ENCODE measurements at places on chromosomes 4 and X. TPM values are rescaled to one million over a fixed set of nuclear protein-coding genes. Genes with fewer than 3 reads are reported as not detected.

ENPP6 gene
- total RNA-seq = not detected

DNA sequence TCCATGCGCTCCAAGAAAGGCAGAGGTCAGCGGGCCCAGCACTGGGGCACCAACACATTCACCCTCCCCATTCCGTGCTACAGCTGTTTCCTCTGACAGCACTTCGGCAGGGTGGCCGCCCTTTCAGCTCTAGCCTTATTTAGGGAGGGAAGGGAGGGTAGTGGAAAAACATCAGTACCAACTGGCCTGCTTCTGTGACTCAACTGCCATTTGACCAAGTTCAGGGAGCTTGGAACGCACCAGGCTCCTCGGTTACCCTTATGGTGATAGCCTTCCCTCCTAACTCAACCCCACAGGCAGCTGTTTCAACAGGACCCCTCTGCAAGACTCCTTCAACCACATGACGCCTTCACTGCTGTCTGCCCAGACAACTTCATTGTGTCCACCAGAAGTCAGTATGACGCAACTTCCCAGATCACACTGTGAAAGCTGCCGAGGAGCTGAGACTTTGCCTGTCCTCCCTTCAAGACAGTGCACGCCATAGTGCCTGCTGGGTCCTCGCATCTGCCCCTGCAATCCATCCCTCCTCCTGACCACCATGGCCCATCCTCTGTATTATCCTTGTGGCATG is 132.2 kb downstream of the AFAP1 start:
- no peak for DNase-seq

DNA sequence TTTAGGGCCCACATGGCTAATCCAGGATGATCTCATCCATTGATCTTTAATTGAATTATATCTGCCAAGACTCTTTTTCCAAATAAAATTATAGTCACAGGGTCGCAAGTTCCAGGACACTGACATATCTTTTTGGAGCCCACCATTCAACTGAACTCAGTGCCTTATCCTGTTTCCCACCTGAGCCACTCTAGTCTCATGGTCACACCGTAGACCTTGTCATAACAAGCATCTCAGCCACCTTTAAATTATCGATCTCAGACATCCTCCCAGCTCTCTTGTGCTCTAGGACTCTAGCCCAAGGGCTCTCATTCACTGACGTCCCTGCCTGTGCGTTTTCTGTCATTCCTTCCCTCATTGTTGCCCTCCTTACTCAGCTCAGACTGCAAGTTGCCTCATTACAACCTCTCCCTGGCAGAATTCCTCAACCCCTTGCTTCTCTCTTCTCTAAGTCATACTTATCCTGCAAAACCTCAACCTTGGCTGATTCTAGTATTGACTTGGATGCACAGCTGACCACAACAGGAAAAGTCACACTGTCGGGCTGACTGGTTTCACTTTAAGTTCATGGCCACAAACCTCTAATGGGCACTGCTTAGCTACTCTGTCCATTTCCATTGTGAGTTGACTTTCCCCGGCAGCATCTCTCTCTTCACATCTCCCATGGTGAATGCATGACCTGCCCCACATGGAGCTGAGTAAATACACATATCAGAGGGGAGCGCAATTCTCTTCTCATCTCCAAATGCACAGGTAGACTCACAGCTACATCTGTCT is 91.0 kb upstream of the TRIM2 start:
- peak; percentile 61 for DNase-seq

- no peak for DNase-seq
These were observed 1251.6 kb upstream of the AGA start for GRCh38 chr4:178693816-178694215.

DNA sequence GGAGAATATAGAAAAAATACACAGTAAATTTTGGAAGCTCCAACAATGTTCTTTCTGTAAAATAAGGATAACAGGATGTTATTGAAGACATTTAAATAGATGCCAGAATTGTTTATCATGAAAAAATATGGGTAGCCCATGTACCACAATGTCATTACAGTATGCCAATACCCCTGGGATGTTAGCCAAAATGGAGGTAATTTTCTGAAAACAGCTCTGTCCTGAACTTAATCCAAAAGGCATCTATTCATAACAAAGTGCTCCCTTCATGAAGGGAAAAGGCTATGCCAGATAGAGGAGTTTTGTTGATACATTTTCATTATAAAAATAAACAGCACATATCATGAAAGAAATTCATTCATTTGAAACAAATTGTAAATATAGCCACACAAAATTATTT is 1902.6 kb upstream of the AGA start:
- DNase-seq = no peak

DNA sequence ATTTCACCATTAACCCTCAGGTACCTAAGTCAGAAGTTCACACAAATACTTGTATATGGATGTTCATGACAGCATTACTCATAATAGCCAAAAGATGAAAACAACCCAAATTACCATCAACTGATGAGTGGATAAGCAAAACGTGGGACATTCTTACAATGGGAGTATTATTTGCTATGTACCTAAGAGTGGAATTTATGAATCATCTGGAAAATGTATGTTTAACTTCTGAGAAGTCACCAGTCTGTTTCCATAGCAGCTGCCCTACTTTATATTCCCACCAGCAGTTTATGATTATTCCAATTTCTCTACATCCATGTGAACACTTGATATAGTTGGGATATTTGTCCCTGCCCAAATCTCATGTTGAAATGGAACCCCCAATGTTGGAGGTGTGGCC is 1478.9 kb downstream of the PCDH19 start:
- no peak for DNase-seq

GRCh38 chrX:48890296-48890925 is 7.2 kb downstream of the TIMM17B start:
- no peak for DNase-seq

DNA sequence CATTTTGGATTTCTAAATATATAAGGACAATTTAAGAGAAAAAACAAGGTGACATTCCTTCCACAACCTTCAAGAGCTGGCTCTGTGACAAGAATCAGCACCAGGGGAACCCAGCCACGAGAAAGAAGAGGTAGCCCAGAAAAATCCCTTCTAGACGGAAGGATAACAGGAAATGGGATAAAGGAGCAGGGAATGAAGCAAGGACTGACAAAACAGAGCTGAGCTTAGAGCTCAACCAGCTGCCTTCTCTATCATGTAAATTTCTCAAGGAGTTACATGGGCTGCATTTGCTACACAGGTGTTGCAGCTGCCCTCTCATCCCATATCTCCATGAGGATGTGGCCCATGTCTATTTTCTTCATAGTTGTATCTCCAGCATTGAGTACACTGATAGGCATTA is 154.2 kb upstream of the PRDX4 start:
- DNase-seq = no peak

DNA sequence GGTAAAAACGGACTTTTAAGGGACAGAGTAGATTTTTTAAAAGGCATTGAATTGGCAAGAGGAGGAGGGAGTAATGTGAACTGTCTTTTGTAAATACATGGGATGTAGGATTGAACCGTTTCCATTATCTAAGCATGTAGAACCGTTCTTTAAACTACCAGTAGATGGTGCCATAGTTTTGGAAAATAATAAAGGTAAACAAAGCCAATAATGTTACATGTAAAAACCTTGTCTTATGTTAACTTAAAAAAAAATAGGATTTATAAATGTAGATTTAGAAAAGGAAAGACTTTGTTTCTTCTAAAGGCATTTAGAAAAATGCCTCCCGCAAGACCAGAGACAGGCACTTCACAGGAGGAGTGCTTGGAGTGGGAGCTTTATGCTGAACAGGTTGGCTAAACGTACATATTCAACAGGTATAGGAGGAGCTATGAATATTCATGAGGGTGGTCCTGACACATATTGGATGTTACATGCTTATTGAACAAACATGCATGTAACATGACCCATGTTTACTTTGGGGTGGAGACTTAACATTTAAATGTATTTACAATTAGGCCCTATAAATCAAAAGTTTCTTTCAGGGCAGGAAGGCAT is 45.5 kb upstream of the FAM241A start:
- DNase-seq = peak; percentile 84

DNA sequence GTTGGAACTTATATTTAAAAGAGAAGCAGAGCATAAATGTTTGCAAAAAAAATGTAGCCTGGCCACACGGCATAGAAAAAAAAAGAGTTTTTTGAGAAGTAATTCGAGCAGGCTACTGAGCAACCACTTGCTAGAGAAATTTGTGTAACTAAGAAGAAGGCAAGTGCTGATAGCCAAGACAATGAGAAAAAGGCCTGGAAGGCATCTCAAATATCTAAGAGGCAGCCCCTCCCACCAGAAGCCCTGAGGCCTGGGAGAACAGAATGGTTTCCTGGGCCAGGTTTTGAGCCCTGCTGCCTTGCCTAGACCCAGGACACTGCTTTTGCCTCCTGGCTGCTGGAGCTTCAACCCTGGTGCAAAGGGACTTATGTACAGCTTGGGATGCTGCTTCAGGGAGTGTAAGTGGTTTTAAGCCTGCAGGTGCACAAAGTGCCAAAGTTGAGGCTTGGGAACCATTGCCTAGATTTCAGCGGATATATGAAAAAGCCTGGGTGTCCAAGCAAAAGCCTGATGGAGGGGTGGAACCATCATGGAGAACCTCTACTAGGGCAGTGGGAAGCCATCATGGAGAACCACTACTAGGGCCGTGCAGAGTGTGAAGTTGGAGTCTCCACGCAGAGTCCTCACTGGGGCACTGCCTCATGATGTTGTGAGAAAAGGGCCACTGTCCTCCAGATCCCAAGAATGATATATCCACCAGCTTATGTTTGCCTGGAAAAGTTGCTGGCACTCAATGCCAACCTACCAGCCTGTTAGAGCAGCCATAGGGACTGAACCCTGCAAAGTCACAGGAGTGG is 9.7 kb downstream of the TECRL start:
- DNase-seq = no peak

- no peak for DNase-seq
These were observed 71.8 kb upstream of the NR3C2 start for GRCh38 chr4:148514041-148514440.

- DNase-seq = peak; percentile 33
These were observed 113.1 kb downstream of the ENPP6 start for GRCh38 chr4:184104419-184105101.

All from fibroblast of the aortic adventitia (primary cell).